ENCODE measurements at places on chromosomes 7 and 10.
A peak's percentile ranks its signal among the peaks of the same experiment; 100 is the strongest.

GRCh38 chr7:56105508-56105907, 768 bp downstream of the CHCHD2 start:
- DNase-seq: peak; percentile 33

- DNase-seq: no peak
Measured at GRCh38 chr7:73810998-73811360, 19.8 kb upstream of the CLDN4 start.

DNA sequence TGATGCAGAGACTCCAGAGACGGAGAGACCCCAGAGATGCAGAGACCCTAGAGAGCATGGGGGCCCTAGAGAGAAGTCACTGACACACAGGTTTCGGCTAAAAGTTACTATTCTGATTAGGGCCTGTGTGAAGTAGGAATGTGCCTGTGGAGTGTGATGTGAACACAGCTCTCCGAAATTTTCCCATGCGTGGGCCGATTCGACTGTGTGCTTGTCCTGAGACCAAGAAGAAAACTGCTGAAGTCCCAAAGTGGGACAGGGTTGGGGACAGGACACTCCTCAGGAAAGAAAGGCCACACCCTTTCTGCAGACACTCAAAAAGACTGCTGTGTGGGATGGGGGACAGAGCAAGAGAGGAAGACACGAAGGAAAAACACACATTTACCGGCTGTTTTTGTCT, 533.5 kb downstream of the PTPRN2 start:
- DNase-seq: no peak

DNA sequence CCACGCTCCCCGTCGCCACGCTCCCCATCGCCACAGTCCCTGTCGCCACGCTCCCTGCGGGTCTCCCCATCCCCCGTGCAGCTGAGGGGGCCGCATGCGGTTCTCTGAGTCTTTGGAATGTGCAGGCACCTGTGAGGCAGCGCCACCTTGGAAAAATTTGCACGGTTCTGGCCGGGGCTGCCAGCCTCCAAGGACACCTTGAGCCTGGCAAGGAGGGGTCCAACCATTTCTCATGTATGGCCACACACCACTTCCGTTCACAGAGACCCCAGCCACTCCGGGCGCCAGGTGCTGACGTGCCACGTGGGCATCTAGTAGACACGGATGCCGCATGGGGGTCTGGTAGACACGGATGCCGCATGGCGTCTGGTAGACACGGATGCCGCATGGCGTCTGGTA, 70.5 kb upstream of the ADGRA1 start:
- no peak for DNase-seq

DNA sequence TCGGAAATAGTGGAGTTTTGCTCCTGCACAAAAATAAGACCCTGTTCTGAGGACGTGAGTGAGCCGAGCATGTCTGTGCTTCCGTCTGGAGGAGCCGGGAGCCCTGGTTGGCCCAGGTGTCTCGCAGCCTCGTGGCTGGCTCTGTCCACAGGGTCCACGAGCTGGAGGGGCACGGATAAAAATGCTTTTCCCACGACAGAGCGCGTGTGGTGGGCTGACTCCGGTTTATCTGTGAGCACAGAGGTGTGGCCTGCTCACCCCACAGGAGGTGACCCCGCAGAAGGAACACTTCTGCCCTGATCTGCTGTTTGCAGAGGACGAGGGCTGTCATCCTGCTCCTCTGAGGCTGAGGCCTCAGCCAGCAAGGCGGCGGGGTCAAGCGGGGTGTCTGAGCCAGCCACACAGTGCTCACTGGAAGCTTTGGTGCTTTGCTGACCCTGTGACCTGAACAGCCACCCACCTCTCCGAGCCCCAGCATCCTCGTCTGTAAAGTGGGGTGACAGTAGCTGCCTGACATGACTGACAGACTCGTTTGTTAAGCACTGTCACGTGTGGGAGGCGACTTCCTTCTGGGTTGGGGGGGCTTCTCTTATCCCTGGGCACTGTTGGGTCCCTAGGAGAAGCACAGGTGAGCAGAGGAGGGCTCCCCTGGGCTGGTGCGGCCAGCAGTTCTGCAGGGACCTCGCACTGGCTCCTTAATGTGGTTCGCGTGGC, 162.5 kb downstream of the DNAJB6 start:
- DNase-seq: no peak

- DNase-seq: no peak
Measured at GRCh38 chr10:340646-341045, 205.4 kb downstream of the ZMYND11 start.

DNA sequence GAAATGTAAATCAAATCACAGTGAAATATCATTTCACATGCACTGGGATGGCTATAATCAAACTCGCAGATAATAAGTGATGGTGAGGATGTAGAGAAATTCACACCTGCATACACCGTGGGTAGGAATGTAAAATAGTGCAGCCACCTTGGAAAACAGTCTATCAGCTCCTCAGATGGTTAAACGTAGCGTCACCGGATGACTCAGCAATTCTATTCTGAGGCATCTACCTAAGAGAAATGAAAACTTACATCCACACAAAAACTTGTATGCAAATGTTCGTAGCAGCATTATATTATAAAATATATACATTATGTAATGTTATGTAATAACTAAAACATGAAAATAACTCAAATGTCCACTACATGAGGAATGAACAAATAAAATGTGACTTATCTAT, 38.9 kb downstream of the SH3PXD2A start:
- DNase-seq: no peak

DNA sequence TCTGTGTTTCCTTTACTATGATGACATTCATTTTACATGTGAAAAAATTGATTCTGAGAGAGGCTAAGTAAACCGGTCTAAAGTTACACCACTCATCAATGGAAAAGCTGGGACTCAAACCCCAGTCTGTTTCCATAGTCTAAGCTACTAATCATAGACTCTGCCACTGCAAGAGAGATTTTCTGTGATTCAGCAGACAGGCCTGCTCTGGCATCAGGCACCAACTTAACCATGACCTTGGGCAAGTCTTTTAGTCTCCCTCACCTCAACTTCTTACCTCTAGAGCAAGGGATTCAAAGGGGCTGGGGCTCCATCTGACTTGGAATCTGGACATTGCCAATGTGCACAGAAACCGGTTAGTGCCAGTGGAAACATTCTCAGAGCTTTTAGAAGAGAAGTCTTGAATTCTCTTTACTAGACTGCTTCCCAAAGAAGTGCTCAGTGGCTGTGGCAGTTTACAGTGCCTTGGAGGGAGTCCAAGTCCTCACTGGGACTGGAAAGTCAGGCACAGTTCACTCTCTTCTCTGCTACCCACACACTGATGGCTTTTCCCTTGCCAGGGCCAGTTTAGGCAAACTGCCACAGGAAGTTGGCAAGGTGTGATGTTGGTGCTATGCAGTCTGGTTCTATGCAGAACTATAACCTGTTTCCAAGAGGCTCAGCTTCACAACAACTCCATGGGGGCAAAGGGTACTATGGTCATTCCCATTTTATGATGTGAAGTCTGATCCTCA, 4.5 kb upstream of the BLNK start:
- DNase-seq: no peak

DNA sequence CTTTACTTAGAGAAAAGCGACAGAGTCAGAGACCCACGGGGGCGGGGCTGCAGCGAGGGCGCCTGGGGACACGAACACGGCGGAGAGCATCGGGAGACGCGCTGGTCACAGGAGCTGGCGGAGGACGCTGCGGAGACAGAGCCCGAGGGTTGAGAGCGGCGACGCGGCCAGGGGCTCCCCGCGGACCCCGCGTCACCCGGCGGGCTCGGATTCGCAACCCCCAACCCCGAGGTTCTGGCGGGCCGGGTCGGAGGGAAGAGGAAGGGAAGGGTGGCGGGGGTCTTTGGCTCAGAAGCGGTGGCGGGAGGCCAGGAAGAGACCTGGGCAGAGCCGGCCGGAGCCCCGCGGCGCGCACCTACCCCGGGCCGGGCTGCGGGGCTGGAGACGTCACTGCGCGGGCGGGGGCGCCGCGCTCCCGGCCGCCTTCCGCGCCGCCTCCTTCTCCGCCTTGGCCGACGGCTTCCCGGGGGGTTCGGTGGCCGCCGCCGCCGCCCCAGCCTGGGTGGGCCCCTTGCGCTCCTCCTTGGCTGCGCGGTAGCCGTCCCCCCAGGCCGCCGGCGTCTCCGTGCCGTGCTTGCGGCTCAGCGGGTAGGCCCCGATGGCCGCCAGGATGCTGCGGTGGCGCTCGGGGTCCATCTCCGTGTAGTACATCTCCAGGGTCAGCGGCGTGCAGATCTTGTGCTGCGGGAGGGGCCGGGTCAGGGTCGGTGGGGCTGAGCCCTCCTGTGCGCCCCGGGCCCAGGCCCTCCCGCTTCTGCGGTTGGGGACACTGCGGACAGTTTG, 11.1 kb downstream of the CALY start:
- DNase-seq: no peak

- no peak for DNase-seq
Measured at GRCh38 chr10:20552382-20552781, 344.7 kb downstream of the NEBL start.

GRCh38 chr10:58115218-58116050, 152.3 kb downstream of the IPMK start:
- DNase-seq: no peak

DNA sequence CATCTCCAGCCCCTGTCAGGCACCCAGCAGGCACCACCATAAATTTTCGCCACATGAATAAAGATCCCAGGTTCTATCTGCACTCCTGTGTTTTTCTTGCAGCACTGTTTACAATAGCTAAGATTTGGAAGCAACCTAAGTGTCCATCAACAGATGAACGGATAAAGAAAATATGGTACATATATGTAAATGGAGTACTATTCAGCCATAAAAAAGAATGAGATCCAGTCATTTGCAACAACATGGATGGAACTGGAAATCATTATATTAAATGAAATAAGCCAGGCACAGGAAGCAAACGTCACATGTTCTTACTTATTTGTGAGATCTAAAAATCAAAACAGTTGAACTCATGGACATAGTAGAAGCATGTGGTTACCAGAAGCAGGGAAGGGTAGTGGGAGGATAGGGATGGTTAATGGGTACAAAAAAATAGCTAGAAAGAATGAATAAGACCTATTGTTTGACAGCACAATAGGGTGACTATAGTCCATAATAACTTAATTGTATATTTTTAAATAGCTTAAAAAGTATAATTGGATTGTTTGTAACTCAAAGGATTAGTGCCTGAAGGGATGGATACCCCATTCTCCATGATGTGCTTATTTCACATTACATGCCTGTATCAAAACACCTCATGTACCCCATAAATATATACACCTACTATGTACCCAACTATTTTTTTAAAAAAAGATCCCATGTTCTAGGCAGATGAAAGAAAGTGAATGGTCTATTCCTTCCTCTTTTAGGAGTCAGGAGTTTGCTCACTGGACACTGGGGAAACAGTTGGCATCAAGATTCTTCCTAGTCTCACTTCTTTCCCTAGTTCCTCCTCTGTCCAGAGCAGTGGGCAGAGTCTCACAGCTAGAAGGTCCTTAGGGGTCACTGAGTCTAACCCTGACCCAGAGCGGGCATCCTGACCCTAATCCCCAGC, 1.0 kb upstream of the NPFFR1 start:
- no peak for DNase-seq

DNA sequence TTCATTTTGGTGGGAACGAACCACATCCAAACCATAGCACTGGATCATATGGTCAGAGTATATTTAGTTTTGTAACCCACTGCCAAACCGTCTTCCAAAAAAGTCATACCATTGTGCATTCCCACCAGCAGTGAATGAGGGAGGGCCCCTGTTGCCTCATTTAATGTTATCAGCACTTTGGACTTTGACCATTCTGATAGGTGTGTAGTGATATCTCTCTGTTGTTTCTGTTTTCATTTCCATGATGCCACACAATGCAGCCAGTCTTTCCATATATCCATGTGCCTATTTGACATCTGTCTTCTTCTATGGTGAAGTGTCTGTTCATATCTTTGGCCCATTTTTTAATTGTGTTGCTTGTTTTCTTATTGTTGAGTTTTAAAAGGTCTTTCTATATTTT, 105.0 kb upstream of the PPP2R2D start:
- DNase-seq: no peak

DNA sequence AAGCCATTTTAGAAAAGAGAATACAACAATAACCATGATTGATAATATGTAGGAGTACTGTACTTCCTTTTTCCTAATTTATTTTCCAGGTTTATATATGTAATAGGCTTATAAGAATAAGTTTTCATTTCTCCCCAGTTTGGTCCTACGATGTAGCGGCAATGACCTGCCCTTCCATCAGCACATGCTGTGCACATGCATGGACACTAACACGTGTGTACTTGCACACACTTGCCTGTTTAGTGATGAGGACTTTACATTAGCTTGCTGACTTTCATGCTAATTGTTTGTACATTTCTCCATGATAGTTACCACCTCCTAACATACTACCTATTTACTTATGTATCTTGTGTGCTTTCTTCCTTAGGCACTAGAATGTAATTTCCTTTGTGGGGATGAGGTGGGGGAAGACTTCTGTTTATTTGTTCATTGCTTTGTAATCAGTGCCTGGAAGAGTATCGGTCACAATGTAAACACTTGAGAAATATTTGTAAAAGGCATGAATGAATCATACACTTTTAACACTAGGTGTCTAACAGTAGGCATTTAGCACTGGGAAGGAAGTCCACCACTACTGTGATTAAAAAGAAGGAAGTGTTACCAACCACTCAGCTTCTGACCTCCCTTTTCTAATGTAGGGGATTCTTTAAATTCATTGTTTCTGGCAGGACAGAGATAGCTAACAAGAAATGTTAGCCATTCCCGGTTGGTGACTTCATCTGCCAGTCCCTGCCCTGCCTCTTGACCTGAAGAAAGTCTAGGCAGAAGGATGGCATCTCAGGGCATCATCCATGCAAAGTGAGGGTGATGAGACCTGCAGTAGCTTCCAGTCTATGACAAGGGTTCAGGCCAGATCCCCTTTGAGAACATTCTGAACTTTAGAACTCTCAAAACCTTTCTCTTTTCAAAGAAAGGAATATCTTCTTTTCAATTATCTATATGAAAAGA, 120.2 kb upstream of the RAB18 start:
- DNase-seq: peak; percentile 48

GRCh38 chr7:143362131-143363015, at the start of gene FAM131B:
Gene FAM131B (minus strand): TSS chr7:143362713. CDS start chr7:143362603, 110 bp downstream.
- peak; percentile 28 for DNase-seq

- no peak for DNase-seq
Measured at GRCh38 chr7:50981743-50982142, 199.0 kb upstream of the GRB10 start.

- no peak for DNase-seq
Measured at GRCh38 chr7:82364671-82365070, 78.9 kb downstream of the CACNA2D1 start.

DNA sequence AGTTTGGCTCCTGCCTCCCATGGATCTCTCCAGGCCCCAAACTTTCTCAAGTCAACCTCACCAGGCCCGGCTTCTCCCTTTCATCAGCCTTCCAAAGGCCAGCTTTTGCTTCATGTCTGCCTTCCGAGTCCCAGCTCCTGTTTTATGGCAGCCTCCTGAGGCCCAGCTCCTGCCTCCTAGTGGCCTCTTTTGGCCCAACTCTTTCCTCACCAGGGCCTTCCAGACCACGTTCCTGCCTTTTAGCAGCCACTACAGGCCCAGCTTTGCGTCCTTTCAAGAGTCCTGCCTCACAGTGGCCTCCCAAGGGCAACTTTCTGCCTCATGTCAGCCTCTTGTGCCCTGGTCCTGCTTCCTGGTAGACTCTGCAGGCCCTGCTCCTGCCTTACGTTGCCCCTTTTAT, 15.3 kb upstream of the TMEM248 start:
- no peak for DNase-seq

Data from RWPE1 (cell line).